Stimulated activated naive CD4-positive, alpha-beta T cell treated with Interleukin-2 at 50 U/mL for 16 hours (primary cell): ENCODE measurements at places on chromosomes 4 and X.

DNA sequence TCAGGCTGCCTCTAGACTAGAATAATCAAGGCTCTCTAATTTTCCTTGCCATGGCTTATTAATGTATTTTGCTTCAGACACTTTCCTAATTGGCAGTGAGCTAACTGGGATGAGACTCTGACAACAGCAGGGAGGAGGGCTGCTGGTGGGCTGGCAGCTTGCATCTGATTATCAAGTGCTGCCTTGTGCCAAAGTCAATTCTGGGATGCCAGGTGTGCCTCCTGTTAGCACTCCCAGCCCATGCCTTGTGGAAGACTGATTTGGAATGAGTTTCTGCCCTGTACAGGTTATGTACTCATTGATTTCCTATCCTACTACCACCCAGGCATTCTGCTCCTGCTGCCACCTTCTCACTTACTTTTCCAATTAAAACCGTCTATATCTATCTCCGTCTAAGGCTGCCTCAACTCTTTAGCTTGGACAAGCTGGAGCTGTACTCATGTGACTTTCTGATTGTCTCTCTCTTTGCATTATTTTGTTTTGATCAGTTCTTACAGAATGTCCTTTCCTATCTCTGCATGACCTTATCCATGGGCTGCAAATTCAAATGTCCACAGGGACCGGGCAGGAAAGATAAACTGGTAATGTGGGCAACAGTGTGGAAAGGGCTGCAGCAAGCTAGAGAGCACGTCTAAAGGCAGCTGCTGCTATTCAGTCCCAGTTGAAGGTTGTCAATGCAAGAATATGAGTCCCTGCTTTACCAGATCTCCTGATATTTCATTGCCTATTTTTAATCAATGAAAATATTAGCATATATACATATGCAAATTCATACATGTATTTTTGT is 112.6 kb downstream of the GABRA2 start:
- DNase-seq, result no peak

- DNase-seq, result no peak
Measured at GRCh38 chr4:86496094-86497080, 97.7 kb upstream of the PTPN13 start.

DNA sequence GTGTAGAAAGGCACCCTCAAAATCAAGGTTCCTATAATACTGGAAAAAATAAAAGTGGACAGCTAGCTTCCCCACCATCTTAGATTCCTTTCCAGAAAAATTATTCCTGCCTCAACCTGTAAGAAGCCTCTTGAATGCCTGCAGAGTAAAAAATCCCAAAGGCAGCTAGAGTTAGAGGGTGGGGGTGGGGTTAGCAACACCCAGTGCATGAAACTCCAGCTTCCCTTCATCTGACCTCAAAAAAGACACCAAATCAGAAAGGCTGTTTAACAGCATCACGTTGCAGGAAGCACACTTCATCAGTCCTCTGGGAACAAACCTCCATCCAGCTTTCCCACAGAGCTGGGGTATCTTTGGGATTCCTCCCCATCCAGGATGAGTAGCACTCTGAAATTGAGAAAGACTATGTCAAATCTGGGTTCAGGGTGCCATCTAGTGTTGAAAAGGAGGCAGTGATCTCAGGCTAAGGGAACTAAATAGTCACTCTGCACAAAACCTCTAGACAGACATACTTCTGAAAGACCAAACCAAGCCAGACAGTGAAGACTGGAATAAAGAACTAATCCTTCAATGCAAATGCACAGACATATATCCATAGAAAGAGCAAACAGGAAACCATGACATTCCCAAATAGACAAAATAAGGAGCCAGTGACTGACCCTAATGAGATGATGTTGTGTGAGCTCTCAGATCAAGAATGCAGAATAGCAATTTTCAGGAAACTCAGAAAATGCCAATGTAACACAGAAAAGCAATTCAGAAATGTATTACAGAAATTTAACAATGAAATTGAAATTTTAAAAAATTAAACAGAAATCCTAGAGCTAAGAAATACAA is 97.9 kb downstream of the ARHGEF9 start:
- DNase-seq, result no peak

- DNase-seq, result no peak
Measured at GRCh38 chr4:177251237-177251636, 58.4 kb upstream of the NEIL3 start.

- no peak for DNase-seq
Measured at GRCh38 chr4:144178414-144178813, 37.9 kb upstream of the GYPA start.

DNA sequence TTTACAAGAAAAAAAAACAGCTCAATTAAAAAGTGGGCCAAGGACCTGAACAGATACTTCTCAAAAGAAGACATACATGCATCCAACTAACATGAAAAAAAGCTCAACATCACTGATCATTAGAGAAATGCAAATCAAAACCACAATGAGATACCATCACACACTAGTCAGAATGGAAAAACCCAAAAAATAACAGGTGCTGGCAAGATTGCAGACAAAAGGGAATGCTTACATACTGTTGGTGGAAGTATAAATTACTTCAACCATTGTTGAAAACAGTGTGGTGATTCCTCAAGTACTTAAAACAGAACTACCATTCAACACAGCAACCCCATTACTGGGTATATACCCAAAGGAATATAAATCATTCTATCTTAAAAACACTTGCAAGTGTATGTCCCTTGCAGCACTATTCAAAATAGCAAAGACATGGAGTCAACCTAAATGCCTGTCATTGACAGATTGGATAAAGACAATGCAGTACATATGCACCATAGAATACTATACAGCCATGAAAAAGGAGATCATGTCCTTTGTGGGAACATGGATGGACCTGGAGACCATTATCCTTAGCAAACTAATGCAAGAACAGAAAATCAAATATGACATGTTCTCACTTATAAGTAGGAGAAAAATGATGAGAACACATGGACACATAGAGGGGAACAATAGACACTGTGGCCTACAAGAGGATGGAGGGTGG is 97.6 kb downstream of the RAB28 start:
- no peak for DNase-seq

DNA sequence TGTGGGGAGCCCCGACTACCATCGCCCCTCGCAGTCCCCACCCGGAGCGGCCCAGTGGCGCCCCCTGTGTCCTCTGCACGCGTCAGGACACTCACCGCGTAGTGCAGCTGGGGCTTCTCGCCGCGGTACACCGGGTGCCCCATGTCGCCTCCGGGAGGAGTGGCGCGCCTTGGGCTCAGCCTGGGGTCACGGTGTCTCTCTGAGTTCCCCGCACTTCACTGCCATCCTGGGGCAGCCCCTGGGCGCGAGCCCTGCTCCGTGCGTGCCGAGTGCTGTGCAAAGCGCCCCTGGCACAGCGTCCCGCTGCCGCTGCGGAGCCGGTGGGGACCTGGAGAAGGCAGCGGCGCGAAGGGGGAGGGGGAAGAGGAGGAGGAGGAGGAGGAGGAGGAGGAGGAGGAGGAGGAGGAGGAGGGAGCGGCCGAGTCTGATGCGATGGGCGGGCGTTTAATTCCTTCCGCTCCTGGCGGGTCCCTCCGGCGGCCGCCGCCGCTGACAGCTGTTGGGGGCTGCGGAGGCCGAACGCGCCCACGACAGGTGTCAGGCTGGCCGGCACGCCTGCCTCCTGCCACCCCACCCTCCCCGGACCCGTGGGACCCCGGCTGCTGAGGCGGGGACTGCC is 134.3 kb downstream of the AMELX start:
- DNase-seq, result no peak

DNA sequence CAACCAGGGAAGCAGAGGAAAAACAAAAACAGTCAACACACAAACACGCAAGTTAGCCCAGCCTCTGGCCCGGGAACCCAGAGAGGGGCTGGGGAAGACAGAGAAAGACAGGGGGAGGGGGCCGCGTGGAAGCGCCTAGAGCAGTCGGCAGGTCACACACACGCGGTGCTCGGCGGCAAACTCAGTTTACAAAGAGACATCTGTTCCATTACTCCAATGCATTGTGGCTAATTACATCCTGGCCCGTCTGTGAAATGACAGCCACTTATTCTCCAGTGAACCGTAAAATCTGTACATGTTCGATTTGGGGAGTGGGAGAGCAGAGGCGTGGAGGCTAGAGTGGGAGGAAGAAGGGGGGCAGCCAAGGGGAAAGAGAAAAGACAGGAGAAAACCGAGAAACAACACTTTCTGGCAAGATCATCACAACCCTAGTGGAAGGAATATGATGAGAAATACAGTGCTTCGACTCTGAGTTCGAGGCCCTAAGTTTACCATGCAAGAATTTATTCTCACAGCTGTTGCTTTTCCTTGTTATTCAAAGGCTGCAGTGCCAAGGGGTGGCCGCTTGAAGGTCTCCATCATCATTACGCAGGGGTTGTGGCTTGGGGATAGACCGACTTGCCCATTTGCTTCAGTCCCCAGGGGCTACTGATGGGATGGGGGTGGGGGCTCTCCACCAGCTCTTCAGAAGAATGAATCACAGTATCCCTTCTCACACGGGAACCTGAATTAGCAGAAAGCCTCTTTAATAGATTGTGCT is 167.7 kb downstream of the MGST2 start:
- no peak for DNase-seq

DNA sequence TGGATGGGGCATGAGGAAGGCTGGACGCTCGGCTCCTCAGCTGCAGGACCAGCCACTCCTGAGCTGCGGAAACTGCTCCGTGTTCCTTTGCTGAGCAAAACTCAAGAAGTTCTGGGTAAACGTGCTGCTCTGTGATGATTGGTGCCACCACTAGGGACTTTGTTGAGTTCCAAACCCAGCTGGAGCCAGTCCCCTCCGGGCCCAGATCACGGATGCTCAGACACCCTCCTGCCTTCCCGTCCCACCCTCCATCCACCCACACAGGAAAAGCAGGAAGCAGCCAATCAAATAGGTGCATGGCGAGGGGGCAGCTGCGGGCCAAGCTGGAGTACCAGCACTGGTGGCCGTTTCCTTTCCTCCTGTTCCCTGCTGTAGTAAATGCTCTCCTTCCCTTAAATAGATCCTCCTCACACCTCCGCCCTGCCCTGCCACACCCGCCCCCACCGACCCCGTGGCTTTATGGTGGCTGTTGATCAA is 68.0 kb downstream of the ADRA2C start:
- no peak for DNase-seq

- DNase-seq, result no peak
Measured at GRCh38 chrX:107470198-107470597, 20.7 kb downstream of the FRMPD3 start.

DNA sequence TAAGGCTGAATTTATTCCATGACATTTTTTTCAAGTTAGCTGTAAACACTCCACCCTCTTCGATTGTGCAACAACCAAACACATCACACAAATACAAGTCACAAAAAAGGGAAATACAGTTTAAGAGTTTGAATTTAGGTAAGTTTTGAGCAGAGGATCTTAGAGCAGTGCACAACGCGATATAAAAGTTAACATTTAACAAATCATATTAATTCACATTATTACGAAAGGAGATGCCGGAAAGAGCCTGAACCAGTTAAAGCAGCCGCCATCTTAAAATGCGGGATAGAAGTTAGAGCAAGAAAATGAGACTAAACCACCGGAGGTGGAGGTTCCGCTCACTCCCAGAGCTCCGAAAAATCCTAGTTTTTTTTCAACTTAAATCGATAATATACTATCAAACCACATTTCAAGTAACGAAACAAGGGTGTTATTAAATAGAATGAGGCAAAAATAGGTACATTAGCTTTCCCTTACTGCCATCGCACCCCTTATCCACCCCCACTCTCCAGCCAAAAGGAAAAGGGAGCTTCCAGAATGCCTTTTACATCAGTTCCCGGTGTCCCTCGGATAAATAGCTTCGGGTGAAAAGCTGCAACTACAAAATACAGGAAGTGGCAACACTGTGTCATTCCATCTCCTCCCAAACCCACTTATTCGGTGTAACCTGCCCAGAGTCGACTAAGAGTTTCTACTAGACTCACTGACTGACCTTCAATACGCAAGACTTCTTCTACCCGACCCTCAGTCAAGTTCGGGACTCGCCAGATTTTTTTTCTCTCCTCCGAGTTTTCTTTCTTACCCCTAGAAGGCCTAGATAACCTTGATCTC is 1.9 kb downstream of the UBE2D3 start:
- peak; percentile 8 for DNase-seq

- no peak for DNase-seq
Measured at GRCh38 chr4:109171070-109171469, 131.4 kb downstream of the COL25A1 start.

GRCh38 chr4:78692822-78693170 is 83.4 kb upstream of the BMP2K start:
- no peak for DNase-seq

DNA sequence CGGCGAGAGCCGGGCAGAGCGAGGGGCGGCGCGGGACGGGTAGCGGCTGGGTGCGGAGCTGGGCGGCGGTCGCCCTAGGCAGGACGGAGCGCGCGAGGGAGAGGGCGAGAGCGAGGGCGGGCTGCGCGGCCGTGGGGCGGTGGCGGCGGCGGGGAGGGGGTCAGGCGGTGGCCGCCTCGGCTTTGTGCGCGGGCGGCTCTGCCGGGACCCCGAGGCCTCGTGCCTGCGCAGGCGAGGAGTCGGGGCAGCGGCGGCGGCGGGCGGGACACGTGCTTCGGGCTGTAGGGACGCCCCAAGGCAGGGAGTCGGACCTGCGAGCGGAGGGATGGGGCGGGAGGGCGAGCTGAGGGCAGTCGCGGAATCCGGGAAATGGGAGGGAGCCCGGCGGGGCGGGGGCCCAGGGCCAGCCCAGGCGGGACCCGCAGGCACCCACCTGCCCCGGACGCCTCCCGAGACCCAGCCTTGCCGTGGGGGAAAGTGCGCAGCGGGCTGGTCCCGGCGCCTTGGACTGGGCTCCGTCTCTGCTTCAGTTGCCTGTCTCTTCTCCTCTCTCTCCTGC is 465 bp downstream of the BMPR1B start:
- DNase-seq, result no peak

DNA sequence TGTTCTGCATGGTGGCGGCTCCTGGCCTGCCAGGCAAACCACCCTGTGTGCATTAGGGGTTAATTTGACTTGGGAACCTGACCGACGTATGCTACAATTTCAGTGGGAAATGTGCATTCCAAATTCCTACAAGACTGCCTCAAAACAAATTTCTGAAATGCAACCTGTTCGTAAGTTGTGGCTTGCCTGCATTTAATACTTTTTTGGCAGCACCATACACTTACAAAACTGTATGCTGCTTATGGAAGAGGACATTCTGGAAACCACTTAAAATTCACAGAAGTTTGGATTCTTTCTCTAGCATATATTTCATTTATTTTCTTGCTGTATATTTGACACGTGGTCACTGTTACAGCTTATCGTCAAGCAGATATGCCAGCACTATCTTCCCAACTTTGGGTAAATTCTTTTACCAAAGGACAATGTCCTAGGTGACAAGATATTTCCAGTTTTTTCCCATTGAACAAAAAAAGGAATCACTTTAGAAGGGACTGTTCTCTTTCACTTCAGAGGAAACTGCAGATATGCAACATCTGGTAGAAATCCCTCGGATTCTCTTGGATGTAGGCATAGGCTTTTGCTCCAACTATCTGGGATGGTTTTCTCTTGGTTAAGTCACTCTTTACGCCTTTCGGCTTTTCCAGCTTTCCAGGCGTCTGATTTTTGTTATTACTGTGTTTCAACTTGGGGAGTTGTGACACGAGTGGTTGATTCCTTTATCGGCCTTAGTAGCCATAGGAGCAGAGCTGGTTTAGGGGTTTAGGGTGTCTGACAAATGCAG is 9.7 kb upstream of the TENM3 start:
- no peak for DNase-seq

GRCh38 chr4:17597517-17597916 is 16.9 kb upstream of the MED28 start:
- DNase-seq, result no peak

- no peak for DNase-seq
Measured at GRCh38 chr4:35760807-35761206, 483.5 kb downstream of the ARAP2 start.
